Effector CD8-positive, alpha-beta T cell (primary cell): ENCODE measurements at places on chromosomes 4 and X.

DNA sequence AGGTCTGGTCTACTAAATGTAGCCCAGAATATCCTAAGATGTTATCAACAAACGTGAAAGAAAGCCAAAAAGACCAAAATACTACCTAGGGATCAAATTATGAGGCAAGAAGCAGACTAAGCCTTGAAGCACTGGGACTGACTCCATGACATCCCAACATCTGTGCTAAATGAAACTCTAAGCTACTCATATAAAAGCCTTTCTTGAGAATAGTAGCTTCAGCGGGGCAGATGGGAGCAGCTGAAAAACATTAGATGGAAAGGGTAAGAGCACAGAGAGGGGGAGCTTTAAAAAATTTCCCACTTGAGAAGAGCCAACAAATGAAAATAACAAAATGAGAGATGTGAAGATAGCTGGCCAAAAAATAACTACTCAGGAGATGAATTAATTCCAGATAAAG is 81.7 kb downstream of the MAD2L1 start:
- no peak for DNase-seq

- no peak for DNase-seq
Observed at GRCh38 chrX:31708116-31708515, 636.3 kb upstream of the FTHL17 start.

DNA sequence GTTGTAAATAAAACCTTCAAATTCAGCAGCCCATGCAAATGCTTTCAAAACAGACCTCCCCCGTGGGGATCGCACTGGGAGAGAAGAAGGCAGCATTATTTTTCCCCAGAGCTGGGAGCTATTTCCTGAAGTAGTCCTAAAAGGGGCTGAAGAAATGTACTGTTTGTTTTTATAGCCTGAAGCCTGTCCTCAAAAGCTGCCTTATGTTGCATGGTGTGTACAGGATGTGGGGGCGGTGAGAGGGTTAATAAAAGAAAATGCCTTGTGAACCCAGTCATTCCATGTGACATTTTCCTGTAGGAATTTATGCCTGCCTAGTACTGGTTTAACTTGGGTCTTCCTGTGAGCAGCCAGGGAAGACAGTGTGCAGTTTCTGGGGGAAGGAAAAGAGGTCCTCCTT is 144.1 kb downstream of the SOWAHB start:
- no peak for DNase-seq

DNA sequence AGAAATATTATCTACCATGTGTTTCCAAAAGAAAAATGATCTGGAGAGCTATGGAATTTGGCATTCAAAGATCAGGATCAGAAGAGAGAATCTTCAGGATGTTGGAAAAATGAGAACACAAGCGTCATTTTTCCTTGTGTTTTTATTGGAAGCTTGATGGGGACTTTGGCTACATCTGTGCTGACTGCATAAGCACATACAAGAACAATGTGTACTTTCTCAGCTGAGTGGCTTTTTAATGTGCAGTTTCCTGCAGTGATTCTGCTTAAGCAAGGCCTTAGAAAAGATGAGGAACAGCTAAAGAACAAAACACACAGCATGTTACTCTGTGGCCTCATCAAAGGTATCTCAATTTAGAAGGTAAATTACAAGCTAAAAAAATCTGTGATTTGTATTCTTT is 1039.9 kb downstream of the GLUD2 start:
- no peak for DNase-seq

- no peak for DNase-seq
Observed at GRCh38 chrX:118714521-118714920, 12.9 kb upstream of the IL13RA1 start.

- no peak for DNase-seq
Observed at GRCh38 chr4:28105271-28105859, 1244.7 kb downstream of the STIM2 start.

DNA sequence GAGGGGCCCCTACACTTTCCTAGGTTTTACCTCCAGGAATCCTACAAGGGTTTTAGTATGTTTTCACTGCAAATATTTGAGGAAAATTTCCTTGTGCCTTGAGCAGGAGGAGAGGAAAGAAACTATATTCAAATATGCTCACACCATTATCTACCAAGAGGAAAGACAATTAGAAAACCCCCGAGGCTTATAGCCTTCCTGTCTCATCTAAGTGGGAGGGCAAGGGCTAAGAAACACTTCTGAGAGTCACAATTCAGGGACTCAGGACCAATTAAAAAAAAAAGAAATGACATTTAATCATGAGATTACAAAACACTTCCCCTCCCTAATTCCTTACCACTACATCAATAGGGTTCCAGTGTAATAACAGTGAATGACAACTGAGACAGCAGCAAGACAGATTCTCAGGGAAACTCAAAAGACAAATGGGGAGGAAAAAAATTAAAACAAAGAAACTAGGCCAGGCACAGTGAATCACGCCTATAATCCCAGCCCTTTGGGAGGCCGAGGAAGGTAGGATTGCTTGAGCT is 45.6 kb downstream of the ATRX start:
- no peak for DNase-seq

GRCh38 chr4:71063711-71064110 is 70.3 kb downstream of the DCK start:
- no peak for DNase-seq

DNA sequence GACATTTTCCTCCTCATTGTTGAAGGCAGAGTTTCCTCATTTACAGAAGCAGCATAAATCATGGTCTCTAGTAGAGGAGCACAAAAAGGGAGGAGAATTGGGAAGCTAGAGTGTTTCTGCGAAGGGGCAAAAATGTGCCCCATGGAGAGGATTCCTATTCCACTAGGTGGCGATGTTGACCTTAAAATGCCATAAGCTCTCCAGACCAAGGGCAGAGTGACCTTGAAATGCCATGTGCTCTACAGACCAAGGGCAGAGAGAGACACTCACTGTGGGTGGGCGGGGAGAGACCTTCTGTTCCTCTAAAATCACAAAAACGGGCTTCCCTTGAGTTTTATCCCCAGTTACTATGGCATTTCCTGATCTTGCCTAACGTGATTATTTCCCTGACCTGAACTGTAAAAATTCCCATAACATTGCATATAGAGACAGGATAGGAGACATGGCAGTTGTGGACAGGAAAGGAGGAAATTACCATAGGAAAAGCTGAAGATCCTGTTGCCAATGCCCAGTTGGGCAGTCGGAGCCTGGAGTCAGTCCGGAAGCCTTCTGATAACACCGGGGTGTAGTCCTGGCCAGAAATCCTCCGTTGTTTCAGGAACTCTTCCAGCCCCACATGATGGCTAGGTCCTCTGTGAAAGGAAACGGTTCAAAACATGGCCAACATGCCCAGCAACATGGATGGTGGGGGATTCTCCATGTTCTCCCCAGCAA is 567.7 kb downstream of the MAGEB5 start:
- DNase-seq, result no peak

DNA sequence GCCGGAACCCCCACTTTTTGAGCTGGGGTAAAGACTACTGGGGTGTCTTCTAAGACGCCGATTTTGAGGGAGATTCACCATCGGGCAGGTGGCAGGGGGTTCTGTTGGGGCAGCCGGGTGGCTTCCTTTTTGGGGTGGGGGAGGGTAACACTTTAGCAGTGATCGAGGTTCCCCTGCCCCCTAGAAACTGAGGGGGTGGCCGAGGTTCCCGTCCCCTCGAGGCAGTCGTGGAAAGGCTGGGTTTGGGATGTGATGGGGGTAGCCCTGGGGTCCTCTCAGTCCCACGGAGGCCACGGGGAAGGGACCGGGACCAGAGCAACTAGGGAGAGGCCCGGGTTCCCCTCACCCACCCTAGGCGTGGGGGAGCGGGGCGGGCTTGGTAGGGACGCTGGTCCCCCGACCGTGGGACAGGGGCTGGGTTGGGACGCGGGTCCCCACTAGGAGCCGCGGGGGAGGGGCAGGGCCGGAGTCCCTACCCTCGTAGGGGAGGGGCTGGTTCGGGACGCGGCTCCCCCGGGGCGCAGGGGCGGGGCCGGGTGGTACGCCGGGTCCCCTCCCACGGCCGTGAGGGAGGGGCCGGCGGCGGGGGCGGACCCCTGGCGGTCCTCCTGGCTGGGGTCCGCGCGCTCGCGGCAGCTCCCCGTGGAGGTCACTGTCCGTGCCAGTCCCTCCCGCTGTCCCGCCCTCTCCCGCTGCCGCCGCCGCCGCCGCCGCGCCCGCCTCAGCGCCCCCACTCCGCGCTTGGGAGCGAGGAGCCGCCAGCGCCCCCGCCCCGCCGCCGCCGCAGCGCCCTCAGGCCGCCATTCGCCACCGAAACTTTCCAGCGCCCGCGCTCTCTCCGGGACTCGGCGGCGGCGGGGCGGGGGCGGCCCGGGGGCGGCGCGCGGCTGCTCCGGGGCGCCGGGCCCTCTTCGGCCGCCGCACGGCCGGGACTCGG is at the start of gene TBL1X:
TSS of gene TBL1X (plus strand) at position 624 of the 937 bp plus-strand sequence. CDS start 188,529 bp downstream, outside the sequence.
- peak; percentile 31 for DNase-seq

- no peak for DNase-seq
Observed at GRCh38 chr4:2886622-2887021, 43.0 kb downstream of the ADD1 start.

- DNase-seq, result no peak
Observed at GRCh38 chrX:68571610-68572311, 72.9 kb downstream of the YIPF6 start.

DNA sequence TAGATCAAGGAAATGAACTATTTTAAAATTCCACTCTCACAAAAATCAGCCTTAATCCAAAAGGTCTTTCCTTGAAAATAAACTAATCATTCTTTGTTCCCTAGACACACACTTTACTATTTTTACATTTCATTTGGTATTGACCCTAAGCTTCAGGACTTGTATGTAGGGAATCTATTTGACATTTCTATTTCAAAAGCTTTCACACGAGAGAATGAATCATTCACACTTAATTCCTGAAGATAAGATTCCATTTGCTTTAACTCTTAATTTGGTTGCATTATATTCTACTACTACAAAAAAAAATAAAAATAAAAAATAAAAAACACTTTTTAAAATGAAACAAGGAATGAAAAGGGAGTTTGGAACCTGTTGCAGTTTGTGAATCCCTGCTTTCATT is 43.7 kb downstream of the EDNRA start:
- DNase-seq, result no peak

DNA sequence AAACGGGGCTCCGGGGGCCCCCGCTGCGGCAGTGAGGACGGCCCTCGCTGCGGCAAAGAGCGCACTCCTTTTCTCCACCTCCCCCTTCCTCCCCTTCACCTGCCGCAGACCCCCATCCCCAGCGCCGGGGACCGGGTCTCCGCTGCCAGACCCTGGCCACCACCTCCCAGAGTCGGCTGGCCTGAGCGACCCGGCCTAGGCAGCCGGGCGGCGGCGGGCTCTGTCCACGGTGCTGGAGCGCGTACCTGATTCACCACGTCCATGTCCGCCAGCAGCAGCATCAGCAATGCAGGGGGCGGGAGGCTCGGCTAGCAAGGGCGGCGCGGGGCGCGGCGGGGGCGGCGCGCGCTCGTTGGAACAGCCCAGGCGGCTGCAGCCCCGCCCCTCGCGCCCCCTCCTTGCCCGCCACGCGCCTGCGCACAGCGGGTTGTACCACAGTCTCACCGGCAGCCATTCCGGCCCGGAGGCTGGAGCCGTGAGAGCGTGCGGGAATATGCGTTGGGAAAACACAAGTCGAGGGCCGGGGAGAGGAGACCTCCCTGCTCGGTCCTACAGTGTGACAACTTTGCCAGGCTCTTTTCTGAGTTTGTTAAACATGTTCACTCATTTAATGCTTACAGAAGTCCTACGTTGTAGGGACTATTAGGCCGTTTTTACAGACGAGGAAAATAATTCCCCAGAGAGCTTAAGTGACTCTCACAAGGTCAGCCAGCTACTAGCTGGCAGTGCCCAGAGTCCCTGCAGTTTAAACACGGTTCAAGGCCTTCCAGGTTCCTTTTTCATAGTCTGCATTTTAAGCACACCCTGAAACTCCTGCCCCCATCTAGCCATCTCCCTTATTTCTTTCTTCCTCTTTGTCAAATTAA is at the start of gene SYP:
TSS of gene SYP (minus strand) at position 288 of the 866 bp plus-strand sequence. CDS start at position 281, 7 bp downstream.
- DNase-seq, result peak; percentile 81

- DNase-seq, result no peak
Observed at GRCh38 chr4:165190591-165191347, 16.6 kb upstream of the KLHL2 start.

GRCh38 chrX:77275392-77275791 is 171.8 kb upstream of the FGF16 start:
- no peak for DNase-seq

DNA sequence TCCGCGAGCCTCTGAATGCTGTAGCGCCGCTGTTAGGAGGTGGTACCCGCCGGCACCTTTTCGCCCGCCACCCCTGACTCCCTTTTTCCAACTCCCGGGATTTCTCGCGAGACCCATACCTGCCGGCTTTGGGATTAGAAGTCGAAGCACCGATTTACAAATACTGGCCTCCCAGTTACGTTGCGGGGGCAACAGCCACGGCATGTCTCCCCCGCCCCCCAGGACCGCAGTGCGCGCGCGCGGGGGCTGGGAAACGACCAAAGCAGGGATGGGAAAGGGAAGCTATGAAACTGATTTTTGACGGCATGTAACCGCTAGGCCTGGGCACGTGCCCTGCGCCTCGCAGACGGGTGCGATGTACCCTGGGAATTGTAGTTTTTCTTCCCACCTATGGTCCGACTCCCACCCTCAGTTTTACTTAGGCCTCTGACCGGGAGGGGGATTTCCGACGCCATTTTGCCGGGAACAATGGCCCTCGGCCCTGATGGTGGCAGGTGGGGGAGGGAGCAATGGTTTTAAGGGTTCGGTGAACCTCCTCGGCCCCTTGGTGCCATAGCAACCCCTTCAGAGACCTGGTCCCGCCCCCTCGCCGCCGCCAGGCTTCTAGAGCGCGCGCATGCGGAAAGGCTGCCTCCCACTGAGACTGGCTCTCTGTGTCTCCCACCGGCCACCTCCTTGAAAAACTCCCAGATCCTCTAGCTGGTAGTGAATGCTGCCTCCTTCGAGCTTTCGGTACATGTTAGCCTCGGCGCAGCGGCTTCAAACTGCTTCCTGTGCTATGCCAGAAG is 772 bp upstream of the WNK3 start:
- peak; percentile 17 for DNase-seq

DNA sequence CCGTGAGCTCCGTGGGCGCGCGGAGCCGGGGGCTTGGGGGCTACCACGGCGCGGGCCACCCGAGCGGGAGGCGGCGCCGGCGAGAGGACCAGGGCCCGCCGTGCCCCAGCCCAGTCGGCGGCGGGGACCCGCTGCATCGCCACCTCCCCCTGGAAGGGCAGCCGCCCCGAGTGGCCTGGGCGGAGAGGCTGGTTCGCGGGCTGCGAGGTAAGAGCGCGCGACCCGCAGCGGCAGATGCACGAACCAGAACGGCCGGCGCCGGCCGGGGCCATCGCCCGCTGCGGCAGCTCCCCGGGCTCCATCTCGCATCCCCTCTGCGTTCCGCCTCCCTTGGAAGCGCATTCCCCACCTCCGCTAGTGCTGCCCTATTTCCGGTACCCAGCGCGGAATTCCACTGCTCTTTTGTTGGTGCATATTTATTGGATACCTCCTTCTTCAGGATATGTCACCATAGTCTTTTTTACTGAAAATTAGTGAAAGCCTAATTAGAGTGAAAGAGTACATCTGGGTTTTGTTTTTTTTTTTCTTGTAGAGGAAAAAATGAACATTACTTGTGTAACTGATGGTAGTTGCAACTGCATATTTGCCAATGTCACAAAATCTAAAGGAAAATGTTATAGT is 797 bp downstream of the PKD2 start:
- no peak for DNase-seq

DNA sequence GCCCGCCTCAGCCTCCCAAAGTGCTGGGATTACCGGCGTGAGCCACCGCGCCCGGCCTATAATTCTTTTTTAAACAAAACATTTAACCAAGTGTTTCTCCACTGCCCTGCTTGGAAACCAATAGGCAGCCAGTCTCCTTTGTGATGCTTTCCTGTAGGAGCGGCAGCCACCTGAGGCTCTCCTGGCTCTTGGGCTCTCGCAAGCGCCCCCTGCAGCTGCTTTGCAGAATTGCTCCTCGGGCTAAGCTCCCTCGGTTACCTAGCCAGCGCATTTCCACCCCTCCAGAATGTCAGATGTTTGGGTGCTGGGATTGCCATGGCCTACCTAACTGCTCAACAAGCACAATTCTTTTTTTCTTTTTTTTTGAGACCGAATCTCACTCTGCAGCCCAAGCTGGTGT is 7.7 kb downstream of the S100P start:
- no peak for DNase-seq
